ENCODE measurements at places on chromosomes 12 and 14. TPM values are rescaled to one million over a fixed set of nuclear protein-coding genes. Genes with fewer than 3 reads are reported as not detected.

The REP15 gene
- total RNA-seq = not detected

The CPNE6 gene
- total RNA-seq = not detected

The NOXRED1 gene
- total RNA-seq = 0.66 TPM

DNA sequence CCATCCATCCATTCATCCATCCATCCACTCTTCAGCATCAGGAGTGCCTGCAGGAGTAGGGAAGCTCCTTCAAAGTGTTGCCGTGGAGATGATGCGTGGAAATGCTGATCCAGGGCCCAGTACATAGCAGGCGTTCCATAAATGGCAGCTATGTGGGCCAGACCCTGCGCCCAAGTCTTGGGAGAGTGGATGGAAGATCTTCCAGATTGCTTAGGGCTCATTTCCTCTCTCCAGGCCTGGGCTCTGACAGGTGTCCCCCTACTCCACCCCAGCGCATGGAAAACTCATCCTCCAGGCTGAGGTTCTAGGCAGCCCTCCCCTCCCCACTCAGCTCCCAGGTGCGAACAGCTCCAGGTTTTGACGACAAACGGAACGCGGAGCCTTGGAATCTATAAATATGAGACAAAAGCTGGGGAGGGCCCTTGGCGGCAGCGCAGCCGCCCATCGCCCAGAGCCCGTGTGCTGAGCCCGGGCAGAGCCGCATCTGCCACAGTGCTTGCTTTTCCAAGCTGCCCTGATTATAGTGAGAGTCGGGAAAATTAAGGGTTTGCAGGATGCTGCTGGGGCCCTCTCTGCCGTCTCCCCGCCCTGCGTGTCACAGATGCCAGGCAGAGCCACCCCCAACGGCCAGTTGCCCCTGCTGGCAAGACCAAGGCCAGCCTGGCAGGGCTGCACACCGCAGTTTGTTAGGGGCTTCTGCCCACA lies 1.6 kb downstream of the BEGAIN start:
- H3K36me3 ChIP-seq = no peaks in the 10 kb centered on the region
- DNase-seq = peak; percentile 3
- H3K4me3 ChIP-seq = peak overlapping the region; percentile 66
- H3K27ac ChIP-seq = no peak overlapping the region

- peaks cover 3% of the 10 kb centered on the region for H3K27me3 ChIP-seq
- H3K36me3 ChIP-seq = no peaks in the 10 kb centered on the region
- DNase-seq = no peak
- no peak overlapping the region for H3K4me3 ChIP-seq
- H3K4me1 ChIP-seq = no peaks in the 10 kb centered on the region
These were observed 34.8 kb downstream of the MEG3 start for GRCh38 chr14:100860556-100861187.

DNA sequence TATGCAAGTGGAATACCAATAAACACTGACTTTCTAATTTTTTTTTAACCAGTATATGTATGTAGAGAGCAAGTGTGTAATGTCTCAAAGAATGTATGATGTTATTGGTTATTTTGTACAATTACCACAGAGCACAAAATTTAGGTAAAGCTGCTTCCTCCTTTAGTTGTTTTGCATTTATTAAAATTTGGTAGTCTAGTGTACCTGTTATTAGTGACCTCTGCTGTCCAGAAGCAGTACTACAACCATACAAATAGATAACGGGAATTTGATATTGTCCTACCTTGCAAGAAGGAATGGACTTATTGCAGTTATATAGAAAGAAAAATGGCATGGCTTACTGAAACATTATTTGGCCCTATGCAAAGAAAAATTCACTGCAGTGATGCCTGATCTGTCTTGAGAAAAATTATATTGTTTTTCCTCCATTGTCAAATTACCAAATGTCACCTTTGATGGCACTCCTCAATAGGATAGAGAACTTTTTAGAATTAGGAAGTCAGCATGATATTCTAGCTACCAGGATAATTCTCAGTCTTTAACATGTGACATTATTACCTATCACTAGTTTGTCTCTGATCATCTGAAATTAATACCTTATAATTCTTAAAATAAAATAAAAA lies 153.9 kb upstream of the RMST start:
- peaks cover 5% of the 10 kb centered on the region for H3K27me3 ChIP-seq
- H3K4me1 ChIP-seq = no peaks in the 10 kb centered on the region
- H3K36me3 ChIP-seq = no peaks in the 10 kb centered on the region
- no peak for DNase-seq
- H3K27ac ChIP-seq = no peak overlapping the region
- H3K4me3 ChIP-seq = no peak overlapping the region

DNA sequence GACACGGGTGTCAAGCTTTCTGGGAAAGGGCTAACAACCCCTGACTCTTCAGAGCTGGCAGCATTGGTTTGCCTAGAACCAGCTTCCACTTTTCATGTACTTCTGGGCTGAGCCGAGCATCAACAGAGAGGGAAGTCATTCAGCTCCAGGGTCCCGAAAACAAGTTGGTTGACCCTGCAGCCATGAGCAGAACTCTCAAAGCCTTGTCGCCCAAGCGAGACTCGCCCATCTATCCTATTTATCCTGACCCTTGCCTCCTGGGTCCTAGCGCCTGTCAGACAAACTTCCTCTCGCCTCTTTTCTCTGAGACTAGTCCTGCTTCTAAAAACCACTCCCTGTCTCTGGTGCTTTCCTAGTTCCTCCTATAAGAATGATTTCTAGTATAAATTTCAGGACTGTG lies 47.9 kb downstream of the ASCL4 start:
- H3K36me3 ChIP-seq = no peaks in the 10 kb centered on the region
- no peak overlapping the region for H3K4me3 ChIP-seq
- DNase-seq = no peak
- peaks cover 9% of the 10 kb centered on the region for H3K27me3 ChIP-seq

- no peak for DNase-seq
- no peaks in the 10 kb centered on the region for H3K27me3 ChIP-seq
- H3K36me3 ChIP-seq = peaks cover 58% of the 10 kb centered on the region
- no peak overlapping the region for H3K27ac ChIP-seq
- H3K4me1 ChIP-seq = peaks cover 15% of the 10 kb centered on the region
These were observed 15.4 kb downstream of the C3AR1 start for GRCh38 chr12:8050600-8051250.

DNA sequence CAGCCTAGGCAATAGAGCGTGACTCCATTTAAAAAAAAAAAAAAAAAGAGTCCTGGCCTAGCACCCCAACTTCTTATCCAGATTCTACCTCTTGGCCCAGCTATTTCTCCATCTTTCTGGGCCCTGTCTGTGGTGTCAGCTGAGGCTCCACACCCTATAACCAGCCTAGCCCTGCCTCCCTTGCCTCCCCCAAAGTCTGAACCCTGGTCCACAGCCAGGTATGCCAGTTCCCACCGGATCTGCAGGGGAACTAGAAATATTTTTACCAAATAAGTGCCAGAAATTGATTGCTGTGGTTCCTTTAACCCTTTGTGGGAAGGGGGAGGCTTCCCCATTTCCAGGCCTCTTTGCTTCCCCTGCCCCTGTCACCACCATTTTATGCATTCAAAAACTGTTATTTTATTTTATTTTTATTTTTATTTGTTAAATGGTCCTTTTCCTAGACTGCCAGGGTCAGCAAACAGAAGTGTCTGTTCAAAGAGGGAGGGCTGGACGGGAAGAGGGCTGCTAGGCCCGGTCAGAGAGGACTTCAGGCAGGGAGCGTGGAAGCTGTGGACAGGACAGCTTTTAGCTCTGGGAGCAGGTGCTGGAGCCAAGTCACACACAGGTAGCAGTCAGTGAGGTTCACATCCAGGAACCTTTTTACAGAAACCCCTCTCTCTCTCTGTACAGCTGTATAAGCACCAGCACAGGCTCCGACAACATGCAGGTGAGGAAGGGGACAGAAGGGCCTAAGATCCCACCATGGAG lies 23.2 kb downstream of the TTC9 start:
- H3K27me3 ChIP-seq = no peaks in the 10 kb centered on the region
- no peak overlapping the region for H3K4me3 ChIP-seq
- peaks cover 21% of the 10 kb centered on the region for H3K36me3 ChIP-seq
- DNase-seq = no peak
- H3K4me1 ChIP-seq = peaks cover 56% of the 10 kb centered on the region

Measured in activated CD4-positive, alpha-beta T cell treated with anti-CD3 and anti-CD28 coated beads for 36 hours (primary cell).